ENCODE measurements at places on chromosomes 16 and 17.

DNA sequence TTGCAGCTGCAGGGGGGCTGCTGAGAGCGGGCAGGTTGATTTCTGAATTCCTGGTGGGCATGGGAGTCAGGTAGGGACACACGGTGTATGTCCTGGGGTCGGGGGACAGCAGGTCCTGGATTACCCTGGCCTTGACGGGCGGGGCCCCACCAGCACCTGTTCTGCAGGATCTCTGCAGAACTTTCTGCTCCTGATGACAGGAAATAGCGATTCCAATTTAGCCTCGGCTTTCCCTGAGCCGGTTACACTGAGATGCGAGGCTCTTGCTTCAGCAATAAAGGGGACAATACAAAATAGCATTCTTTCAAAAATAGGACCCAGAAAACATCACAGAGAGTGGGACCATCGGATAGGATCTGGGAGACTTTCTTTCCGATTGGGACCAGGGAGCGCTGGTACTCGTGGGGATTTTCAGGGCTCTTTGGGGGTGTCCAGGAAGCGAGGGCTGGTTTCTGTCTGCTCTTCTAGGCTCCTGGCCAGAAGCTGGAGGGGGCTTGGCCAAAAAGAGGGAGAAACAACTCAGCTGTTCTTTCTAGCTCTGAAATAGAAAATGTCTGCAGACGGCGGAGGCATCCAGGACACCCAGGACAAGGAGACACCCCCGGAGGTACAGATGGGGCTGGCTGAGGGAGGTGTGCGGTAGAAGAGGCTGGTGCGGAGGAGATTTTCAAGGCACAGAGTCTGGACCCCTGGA is 642 bp downstream of the ZNF205 start:
- no peak for DNase-seq

- peak; percentile 85 for DNase-seq
Measured at GRCh38 chr16:177394-177822, 928 bp downstream of the HBA1 start.

DNA sequence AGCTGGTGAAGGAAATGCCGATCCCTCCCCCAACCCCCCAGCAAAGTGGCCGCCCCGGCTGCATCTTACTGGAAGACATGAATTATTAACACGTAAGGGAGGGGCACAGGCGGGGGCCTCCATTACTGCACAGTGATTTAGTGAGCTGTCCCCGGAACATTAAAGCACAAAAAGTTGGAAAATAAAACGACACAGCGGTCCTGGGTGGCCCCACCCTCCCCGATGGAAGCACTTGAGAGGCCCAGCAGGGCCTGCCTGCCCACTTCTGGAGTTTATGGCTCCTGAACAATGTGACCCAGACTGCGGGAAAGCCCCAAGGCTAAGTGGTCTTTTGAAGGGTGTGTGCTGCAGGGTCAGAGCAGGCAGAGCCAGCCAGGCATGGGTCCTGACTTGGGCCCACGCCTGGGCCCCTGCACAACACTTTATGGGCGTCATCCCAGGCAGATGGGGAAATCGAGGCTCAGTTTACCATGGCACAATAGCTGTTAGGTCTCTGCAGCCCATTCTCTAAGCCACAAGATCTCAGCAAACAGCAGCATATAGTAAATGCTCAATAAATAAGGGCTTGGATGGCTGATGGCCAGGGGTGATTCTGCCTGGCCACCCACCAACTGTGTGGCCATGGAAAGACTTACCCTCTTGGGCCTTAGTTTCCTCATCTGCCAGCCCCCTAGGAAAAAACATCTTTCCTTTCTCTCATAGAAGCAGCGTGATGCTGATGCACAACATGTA is 22.8 kb downstream of the CCDC102A start:
- no peak for DNase-seq

- DNase-seq: no peak
Measured at GRCh38 chr17:40024901-40025300, 9.7 kb downstream of the CSF3 start.

- DNase-seq: no peak
Measured at GRCh38 chr17:12046786-12047185, 26.1 kb downstream of the MAP2K4 start.

GRCh38 chr16:81836279-81837054 is 57.4 kb downstream of the PLCG2 start:
- DNase-seq: no peak

Data from SW480 (cell line).